Peyer's patch (tissue), 4 donors: ENCODE measurements at places on chromosomes 6 and 20. TPM values are rescaled to one million over a fixed set of nuclear protein-coding genes. Genes with fewer than 3 reads are reported as not detected.

The VGLL2 gene
- total RNA-seq: not detected

GRCh38 chr6:161439093-161439492, 165.2 kb upstream of the AGPAT4 start:
- no peaks in the 10 kb centered on the region for H3K36me3 ChIP-seq
- peaks cover 7% of the 10 kb centered on the region for H3K4me1 ChIP-seq
- H3K27ac ChIP-seq: no peak overlapping the region
- H3K4me3 ChIP-seq: peak overlapping the region; percentile 4

- H3K36me3 ChIP-seq: no peaks in the 10 kb centered on the region
- DNase-seq: peak; percentile 70
- no peaks in the 10 kb centered on the region for H3K4me1 ChIP-seq
- no peaks in the 10 kb centered on the region for H3K27me3 ChIP-seq
- peak overlapping the region; percentile 93 for H3K27ac ChIP-seq
Measured at GRCh38 chr6:31586599-31587281, 663 bp downstream of the LST1 start.

The BCAS1 gene
- total RNA-seq: 35.0 TPM

GRCh38 chr6:8549074-8549790, 113.9 kb upstream of the SLC35B3 start:
- H3K27me3 ChIP-seq: no peaks in the 10 kb centered on the region
- DNase-seq: no peak
- H3K36me3 ChIP-seq: no peaks in the 10 kb centered on the region
- no peaks in the 10 kb centered on the region for H3K4me1 ChIP-seq
- no peak overlapping the region for H3K4me3 ChIP-seq

DNA sequence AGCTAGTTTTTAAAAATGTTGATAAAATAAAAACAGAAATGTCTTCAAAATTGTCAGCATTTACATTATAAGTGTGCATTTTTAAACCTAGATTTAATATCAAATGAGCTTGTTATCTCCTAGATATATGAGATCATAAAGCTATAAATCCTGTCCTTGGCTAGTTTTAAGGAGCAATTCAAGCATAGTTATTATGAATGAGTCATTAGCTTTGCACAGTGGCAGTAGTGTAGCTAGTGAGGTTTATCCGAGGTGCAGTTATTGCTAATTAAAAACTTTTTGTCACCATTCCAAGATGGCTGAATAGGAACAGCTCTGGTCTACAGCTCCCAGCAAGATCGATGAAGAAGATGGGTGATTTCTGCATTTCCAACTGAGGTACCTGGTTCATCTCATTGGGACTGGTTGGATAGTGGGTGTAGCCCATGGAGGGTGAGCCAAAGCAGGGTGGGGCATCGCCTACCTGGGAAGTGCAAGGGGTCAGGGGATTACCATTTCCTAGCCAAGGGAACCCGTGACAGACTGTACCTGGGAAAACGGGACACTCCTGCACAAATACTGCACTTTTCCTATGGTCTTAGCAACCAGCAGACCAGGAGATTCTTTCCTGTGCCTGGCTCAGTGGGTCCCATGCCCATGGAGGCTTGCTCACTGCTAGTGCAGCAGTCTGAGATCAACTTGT, 108.8 kb upstream of the SYNCRIP start:
- H3K36me3 ChIP-seq: no peaks in the 10 kb centered on the region
- no peak overlapping the region for H3K27ac ChIP-seq
- no peaks in the 10 kb centered on the region for H3K27me3 ChIP-seq
- no peak for DNase-seq
- no peaks in the 10 kb centered on the region for H3K4me1 ChIP-seq

DNA sequence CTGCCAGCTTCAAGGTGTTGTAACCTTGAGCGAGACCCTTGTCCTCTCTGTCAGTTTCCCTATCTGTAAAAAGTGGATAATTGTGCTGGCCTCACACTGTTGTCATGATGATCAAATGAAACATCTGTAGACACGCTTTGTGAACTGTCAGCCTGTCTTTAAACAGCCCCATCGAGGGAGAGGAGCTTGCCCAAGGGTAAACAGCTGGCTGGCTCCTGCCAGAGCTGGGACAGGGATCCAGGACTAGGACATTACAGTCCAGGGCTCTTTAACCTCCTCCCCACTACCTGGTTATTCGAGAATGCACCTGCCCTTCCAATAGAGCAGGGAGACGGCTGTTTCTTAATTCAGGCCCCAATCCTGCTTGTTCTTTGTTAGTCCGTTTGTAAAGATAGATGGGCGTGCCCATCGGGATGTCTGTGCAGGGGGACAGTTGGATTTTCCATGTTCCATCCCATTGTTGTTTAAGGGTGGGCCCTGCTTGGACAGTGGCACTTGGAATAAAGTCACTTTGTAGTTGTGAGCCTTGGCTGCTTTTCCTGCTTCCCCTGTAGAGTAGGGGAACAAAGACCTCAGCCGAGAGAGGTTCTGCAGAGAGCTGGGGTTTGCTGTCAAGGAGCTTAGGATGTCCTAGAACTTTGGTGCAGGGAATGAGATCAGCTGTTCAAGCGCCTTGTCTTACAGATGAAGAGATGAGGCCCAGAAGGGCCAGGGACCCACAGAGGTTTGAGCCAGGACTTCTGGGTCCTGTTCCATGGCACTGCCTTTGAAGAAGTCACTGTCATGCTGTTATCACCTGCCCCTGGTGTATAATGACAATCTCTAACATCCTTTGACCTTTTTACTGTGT, 77.9 kb upstream of the MYL9 start:
- no peaks in the 10 kb centered on the region for H3K36me3 ChIP-seq
- H3K27ac ChIP-seq: peak overlapping the region; percentile 89
- H3K4me3 ChIP-seq: peak overlapping the region; percentile 84
- no peak for DNase-seq
- peaks cover 62% of the 10 kb centered on the region for H3K4me1 ChIP-seq

The SERPINB6 gene
- 462 TPM for total RNA-seq

The APOM gene
- total RNA-seq: 34.9 TPM

DNA sequence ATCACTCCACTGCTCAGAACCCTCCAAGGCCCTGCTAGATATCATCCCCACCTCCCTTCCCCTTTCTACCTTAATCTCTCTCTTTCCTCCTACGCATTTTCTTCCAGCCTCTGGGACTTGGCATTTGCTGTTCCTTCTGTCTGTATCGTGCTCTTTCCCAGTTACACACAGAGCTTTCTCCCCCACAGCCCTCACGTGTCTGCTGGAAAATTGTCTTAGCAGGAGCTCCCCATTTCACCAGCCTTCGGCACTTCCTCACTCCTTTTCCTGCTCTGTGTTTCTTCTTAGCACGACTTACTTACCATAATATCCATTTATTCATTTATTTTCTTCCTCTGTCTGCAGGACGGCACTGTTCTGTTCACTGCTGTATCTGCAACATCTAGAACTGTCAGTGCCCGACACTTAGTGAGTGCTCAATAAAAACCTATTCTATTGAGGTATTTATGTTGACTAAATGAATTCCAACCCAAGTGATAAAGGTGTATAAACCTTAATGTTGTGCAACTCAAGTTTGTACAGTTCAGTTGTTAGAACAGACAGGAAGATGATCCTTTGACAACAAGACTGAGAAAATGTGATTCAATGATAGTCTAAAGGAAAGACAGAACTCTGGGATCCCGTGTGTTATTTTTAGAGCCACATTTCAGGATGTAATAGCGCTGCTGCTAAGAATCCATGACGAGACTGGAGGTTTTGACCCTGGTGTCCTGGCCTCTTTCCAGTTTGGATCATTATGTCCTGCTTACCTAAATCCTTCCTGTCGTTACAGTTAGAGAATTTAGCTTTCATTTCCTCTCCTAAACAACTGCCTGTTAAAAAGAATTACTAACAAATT, 170.1 kb upstream of the LAMP5 start:
- no peaks in the 10 kb centered on the region for H3K36me3 ChIP-seq
- no peak overlapping the region for H3K4me3 ChIP-seq
- no peak for DNase-seq

DNA sequence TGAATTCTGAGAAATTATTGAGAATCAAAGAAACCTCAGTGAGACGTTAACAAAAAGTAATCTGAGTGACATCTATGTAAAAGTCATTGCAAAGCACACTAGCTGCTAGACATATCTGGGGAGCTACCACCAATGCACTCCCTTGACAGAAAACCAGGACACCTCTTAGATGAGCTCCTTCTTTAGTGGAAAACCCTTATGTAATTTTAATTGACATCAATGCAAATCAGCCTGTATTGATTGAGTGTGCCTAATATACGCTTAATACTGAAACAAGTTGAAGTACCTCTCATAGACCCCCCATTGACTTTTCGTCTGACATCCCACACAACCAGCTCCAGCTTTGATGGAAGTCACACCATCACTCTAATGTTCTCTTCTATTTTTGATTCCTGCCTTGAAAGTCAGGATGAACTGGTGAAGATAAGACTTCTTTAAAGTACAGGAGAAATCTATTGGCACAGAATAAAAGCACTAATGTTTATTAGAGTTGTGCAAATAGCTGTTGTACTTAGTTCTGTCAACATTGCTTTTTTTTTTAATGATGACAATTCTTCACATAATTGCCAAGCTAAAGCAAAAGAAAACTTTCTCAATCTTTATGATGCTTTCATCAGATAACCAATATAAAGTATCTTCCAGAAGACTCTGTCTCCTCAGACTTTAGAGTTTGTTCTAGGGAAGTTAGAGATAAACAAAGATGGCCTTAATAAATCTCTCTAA, 98.0 kb upstream of the FAM8A1 start:
- no peaks in the 10 kb centered on the region for H3K36me3 ChIP-seq
- no peak for DNase-seq
- H3K4me3 ChIP-seq: no peak overlapping the region
- no peak overlapping the region for H3K27ac ChIP-seq
- H3K4me1 ChIP-seq: no peaks in the 10 kb centered on the region

DNA sequence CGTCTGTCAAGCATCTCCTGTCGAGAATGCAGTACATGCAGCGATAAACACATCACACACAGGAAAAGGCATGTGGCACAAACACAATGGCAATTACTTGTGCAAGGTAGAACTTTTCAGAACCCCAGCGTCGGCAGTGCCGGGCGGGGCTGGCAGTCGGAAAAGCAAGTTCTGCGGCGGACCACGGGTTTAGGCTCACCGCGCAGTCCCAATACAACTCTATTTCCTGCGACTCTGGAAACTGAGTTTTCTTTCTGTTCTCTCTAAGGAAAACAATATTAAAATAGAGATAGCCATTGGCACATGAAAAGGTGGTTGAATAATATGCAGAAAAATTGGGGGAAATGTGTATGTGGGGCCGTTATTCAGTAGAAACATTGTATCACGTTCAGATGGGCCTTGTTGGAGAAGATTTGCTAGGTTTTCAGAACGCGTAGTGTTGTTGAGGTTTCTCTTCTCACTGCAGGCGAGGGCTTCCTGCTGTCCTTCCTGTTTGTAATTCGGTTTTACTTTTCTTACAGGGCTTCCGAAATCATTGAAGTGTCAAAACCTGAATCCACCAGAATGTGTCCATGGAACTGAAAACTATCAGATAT, 369.5 kb downstream of the THBS2 start:
- no peaks in the 10 kb centered on the region for H3K36me3 ChIP-seq
- no peak overlapping the region for H3K27ac ChIP-seq
- H3K4me3 ChIP-seq: peak overlapping the region; percentile 39
- DNase-seq: no peak
- H3K4me1 ChIP-seq: no peaks in the 10 kb centered on the region
- H3K27me3 ChIP-seq: no peaks in the 10 kb centered on the region

DNA sequence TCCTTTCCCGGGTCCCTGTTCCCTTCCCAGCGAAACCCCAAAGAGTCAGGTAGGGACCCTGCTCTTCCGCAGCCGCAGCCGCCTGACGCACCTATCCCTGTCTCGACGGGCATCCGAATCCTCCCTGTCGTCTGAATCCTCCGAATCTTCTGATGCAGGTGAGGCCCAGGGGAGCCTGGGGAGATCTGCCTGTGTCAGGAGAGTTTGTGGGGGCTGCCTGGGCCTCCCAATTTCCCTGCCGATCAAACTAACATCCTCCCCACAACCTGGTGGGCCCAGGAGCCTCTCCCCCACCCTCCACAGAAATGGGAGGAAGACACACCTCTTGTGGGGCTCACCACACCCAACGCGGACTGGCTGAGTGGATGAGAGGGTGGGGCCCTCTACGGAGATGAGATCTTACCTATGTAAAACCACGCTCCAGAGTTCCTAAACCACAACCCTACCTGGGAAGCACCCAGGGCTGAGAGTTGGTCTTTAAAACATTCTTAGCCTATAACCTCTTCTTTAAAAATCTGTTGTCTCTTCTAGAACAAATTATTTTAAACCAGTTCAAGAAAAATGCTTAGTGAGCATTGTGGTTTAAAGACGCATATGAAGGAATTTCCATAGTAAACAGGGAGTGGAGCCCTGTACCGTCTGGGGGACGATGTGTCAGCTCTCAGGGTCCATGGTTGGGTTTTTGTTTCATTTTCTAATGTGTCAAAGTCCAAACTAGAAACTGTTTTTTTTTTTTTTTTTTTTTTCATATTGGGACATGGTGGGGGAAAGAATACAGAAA, 1.7 kb downstream of the CDC25B start:
- H3K27me3 ChIP-seq: no peaks in the 10 kb centered on the region
- H3K27ac ChIP-seq: peak overlapping the region; percentile 97
- H3K36me3 ChIP-seq: peaks cover 26% of the 10 kb centered on the region
- H3K4me1 ChIP-seq: peaks cover 16% of the 10 kb centered on the region
- no peak for DNase-seq
- H3K4me3 ChIP-seq: no peak overlapping the region

DNA sequence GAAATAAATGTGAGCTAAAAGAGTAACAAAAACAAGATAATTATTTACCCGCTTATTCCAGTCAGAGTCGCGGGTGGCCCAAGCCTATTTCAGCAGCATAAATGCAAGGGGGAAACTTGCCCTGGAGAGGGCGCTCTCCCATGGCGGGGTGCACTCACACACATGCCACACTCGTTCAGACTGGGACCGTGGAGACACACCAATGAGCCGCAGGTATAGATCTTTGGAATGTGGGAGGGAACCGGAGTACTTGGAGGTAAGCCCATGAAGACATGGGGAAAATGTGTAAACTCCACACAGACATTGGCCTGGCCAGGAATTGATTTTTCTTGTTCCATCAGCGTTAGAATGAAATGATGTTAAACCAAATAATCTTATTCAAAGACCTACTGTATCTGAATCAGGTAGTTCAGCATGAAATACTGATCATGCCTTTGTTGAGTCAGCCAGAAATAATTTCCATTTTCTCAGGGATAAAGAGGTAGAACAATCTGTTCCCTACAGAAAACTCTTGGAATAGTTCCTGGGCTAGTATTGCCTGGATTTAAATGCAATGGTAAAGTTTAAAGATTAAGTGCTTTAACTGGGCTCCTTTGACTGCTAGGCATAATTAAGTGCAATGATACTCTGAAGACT, 191.5 kb downstream of the MCHR2 start:
- H3K27ac ChIP-seq: no peak overlapping the region
- H3K36me3 ChIP-seq: no peaks in the 10 kb centered on the region
- no peak for DNase-seq
- H3K27me3 ChIP-seq: no peaks in the 10 kb centered on the region
- no peak overlapping the region for H3K4me3 ChIP-seq
